ENCODE measurements at places on chromosomes 3 and 15.

DNA sequence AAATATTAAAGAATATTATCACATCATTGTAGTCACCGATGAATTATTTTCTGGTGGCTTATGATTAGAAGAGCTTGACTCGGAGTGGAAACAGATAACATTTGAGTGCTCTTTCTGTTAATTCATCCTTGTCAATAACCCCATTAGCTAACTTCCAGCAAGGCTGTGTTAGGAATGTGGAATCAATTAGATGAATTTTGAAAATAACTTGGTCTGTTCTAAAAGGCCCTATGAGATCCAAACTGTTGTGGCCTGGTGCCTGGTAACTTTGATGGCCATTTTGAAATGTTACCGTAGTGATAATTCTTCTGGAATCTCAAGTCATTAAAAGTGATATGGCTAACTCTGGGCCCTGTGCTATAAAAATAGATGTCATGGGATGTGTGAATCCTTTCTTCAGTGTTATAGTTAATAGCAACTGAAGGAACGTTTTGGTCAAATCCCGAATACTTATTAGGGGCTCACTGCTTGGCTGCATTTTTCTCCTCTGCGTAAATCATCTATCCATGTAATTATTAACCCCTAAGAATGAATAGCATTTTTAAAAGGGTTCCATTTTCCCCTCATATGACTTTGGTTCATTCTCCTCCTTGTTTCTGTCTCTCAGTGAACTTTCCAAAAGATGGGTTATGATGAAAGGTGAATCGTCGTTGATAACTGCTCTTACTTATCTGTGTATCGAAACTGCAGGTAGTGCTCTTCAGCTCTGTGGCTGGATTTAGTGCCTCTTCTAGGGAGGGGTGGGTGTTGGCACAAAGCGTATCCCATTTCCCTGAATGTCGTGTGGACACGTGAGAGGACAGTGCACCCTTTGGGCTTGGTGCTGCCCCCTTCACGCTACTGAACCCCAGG lies 82.7 kb downstream of the IGF1R start:
- no peak for DNase-seq

DNA sequence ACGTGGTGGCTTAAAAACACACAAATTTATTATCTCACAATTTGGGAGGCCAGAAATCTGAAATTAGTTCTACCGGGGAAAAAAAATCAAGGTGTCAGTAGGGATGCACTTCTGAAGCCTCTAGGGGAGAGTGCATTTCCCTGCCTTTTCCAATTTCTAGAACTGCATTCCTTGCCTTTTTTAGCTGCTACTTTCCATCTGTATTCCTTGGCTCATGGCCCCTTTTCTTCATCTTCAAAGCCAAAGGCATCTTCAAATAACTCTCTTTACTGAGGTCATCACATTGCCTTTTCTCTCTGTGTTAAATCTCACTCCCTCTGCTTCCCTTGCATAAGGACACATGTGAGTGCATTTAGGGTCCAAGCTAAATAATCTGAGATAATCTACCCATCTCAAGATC lies 69.5 kb upstream of the NEO1 start:
- no peak for DNase-seq

GRCh38 chr3:169297214-169297613 lies 366.3 kb downstream of the MECOM start:
- DNase-seq, result no peak

GRCh38 chr3:146091397-146091796 lies 69.6 kb downstream of the PLOD2 start:
- DNase-seq, result no peak

DNA sequence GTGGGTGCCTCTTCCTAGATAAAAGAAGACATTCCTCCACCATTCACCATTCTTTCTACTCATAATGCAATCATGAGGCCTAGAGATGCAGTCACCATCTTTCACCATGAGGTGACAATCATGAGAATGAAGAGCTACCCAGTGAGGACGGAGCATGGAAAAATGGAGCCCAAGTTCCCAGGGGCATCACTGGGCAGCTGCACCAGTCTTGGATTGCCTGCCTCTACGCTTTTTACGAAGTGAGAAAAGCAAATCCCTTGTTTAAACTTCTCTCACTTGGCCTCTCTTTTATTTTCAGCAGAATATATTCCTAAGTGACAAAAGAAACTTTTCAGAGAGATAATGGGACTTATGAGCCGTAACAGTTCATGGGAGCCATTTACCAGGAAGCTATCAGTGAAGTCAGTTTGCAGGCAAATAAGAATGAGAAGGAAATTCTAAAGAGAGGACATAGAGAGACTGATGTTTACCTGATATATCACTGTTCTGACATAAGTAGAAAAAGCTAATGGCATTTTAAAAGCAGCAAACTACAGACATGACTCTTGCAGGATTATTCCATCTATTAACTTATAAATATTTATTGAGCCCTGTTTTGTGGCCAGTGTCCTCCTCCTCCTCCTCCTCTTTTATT lies 90.0 kb upstream of the CPNE4 start:
- no peak for DNase-seq

- no peak for DNase-seq
Observed at GRCh38 chr3:8480699-8481098, 20.9 kb upstream of the LMCD1 start.

DNA sequence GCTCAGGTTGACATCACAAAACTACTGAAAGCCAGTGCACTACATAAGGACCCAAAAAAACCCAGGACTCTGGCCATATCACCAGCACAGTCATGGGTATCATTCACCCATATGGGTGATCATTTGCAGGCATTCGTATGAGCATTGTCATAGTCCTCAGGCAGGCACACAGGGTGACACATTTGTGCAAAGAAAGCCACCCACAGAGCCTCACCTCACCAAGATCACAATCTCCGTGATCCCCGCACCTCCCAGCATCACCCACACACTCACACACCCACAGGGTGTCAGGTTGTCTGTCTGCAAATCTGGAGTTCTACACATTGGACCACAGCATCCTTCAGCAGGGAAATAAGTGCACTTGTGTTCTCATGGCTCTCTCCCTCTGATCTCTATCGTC lies 166.0 kb upstream of the LPP start:
- no peak for DNase-seq

DNA sequence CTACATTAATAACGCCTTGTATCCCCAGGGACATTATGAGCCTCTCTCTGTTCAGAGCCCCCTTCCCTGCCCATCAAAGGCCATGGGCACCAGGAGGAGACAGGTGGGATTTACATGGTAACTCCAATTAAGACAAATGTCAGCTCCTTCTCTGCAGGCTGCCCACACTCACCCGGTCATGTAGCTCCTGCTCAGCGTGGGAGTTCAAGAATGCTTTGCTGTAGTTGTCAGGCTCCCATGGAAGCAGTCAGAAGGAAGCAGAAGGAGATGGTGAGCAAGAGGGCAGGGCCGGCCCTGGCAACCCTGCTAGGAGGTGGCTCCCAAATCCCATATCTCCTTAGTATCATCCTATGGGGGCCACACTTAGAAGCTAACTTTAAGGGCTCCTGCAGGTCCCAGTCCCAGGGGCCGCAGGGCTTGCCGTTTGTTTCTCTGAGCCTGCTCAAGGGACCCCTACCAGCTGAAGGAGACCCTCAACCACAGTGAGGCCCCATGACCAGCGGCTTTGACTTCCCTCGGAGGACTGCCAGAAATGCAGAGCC lies 218.4 kb upstream of the TLE3 start:
- DNase-seq, result peak; percentile 68

- DNase-seq, result no peak
Observed at GRCh38 chr15:51089041-51089440, 5.7 kb downstream of the TNFAIP8L3 start.

GRCh38 chr3:28615971-28616370 lies 267.3 kb upstream of the AZI2 start:
- no peak for DNase-seq

- no peak for DNase-seq
Observed at GRCh38 chr15:63274427-63274826, 3.0 kb upstream of the APH1B start.

- no peak for DNase-seq
Observed at GRCh38 chr15:38828031-38828532, 263.5 kb upstream of the RASGRP1 start.

DNA sequence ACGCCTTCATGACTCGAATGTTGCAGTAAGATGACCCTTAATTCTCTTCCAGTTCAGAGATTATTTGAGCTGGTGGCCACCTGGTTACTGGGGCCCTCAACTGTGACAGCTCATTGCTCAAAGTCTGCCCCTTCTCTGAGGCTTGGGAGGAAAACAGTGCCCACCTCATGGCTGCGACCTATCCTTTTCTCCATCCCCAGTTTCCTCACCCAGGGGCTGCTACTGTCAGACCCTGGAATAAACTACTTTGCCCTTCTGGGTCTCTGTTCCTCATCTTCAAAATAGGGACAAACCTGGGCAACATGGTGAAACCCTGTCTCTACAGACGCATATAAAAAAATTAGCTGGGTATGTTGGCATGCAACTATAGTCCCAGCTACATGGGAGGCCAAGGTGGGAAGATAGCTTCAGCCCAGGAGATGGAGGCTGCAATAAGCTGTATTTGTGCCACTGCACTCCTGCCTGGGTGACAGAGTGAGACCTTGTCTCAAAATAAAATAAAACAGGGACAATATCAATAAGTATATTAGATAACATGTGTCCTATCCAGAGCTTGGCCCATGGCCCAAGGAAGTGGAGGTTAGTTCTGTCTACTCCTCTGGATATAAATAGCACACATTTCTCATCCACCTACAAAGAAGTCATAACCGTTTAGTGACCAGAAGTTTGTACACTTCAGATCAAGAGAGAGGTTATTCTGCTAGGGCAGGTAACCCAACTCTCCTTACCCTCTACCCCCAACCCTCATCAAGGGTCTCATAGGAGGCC lies 2.2 kb upstream of the RASL12 start:
- DNase-seq, result no peak

All from inflammatory macrophage (primary cell).